Fibroblast of villous mesenchyme (primary cell): ENCODE measurements at places on chromosomes 16 and 17. TPM values are rescaled to one million over a fixed set of nuclear protein-coding genes. Genes with fewer than 3 reads are reported as not detected.

Gene TEKT3
- not detected in 2 replicates for total RNA-seq

Gene PTX4
- 0.32 and 0.43 TPM in 2 replicates for total RNA-seq

Gene CCL8
- total RNA-seq: not detected in 2 replicates

Gene GUCY2D
- under 0.01 TPM in 1 of 2 replicates, not detected in the other for total RNA-seq

Gene ABAT
- 0.97 and 3.5 TPM in 2 replicates for total RNA-seq

Gene SDR42E2
- not detected in 2 replicates for total RNA-seq

Gene TMEM88
- total RNA-seq: 0.43 and 1.3 TPM in 2 replicates

Gene CASKIN2
- 7.4 and 9.5 TPM in 2 replicates for total RNA-seq

Gene FOXJ1
- not detected in 2 replicates for total RNA-seq

Gene EPOP
- total RNA-seq: 0.97 and 1.3 TPM in 2 replicates

Gene RHBDF2
- total RNA-seq: 13.4 and 14.2 TPM in 2 replicates

Gene DNAAF1
- total RNA-seq: not detected in 2 replicates

Gene KRTAP4-5
- total RNA-seq: not detected in 2 replicates

Gene C1QTNF8
- total RNA-seq: not detected in 2 replicates

Gene WWP2
- 28.5 and 32.5 TPM in 2 replicates for total RNA-seq

Gene RUNDC3A
- total RNA-seq: under 0.01 TPM in 1 of 2 replicates, not detected in the other

Gene KRT15
- 0.43 and 1.3 TPM in 2 replicates for total RNA-seq

Gene ACSM2A
- not detected in 2 replicates for total RNA-seq

Gene EPX
- total RNA-seq: not detected in 2 replicates

Gene KRT40
- not detected in 2 replicates for total RNA-seq

Gene CCL17
- not detected in 2 replicates for total RNA-seq

Gene ATP5PD
- total RNA-seq: 275 and 323 TPM in 2 replicates

Gene COL1A1
- total RNA-seq: 2,749 and 5,894 TPM in 2 replicates

Gene SPN
- total RNA-seq: not detected in 2 replicates

Gene FN3KRP
- total RNA-seq: 11.2 and 12.2 TPM in 2 replicates

Gene PIPOX
- 1.7 and 2.9 TPM in 2 replicates for total RNA-seq

Gene MYL11
- not detected in 2 replicates for total RNA-seq

Gene CFAP52
- total RNA-seq: 0.43 TPM in 1 of 2 replicates, not detected in the other

Gene PHOSPHO1
- total RNA-seq: under 0.01 and 0.32 TPM in 2 replicates

Gene ITGB3
- 79.9 and 95.0 TPM in 2 replicates for total RNA-seq
